NCI-H510A treated with DMSO at 0.1 percent for 48 hours (cell line): ENCODE measurements at places on chromosomes 5 and 9.

- peak; percentile 59 for DNase-seq
Measured at GRCh38 chr9:127451858-127452656, 747 bp downstream of the LRSAM1 start.

DNA sequence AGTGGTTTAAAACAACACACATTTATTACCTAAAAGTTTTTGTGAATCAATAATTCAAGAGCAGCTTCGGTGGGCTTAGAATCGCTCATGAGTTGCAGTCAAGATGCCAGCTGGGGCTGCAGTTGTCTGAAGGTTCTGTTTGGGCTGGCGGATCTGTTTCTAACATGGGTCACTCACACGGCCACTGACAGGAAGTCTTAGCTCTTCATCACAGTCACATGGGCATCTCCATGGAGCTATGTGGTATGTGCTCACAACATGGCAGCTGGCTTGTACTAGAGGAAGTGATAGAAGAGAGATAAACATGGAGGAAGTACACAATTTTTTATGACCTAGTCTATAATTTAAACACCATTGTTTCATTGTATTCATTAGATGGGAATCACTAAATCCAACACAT is 11.2 kb downstream of the KLHL9 start:
- DNase-seq, result no peak

DNA sequence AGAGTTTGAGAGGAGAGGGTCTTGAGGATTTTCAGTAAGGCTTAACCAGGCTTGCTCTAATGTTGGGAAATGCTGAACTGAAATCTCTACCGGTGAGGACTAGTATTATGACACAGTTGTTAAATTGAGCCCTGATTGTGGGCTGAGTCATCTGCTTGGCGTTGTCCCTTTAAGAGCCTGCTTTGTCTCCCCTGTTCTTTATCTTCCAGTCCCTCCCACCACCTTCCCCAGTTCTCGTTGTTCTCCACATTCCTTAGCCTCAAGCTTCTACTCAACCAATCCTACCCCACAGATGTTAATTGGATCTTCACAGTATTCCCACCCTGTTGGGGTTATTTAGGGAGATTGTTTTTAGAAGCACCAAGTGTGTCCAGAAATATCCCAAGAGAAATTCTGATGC is 57.6 kb downstream of the ANKRD55 start:
- no peak for DNase-seq

- DNase-seq, result no peak
Measured at GRCh38 chr5:28355831-28356230, 1317.4 kb upstream of the CDH9 start.
